ENCODE measurements at places on chromosomes 2 and 18.
A peak's percentile ranks its signal among the peaks of the same experiment; 100 is the strongest.

- peak; percentile 76 for DNase-seq
Measured at GRCh38 chr2:188787021-188787657, 187.0 kb upstream of the COL3A1 start.

DNA sequence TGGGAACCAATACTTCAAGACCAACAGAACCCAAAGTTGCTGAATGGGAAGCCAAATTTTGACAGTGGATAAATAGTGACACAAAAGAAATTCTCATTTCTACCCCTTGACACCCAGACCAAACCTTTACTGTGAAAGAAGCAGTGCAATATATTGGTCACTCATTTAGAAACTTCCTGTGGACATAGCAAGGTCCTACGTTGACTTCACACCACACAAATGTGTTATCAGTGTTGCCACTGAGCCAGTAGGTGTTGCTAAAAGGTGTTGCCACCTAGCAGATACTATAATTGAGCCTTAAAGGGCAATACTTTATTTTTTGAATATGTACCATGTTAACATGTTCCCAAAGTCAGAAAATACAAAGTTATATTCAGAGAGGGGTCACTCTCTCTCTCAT lies 1008.9 kb upstream of the CDH2 start:
- DNase-seq, result no peak

DNA sequence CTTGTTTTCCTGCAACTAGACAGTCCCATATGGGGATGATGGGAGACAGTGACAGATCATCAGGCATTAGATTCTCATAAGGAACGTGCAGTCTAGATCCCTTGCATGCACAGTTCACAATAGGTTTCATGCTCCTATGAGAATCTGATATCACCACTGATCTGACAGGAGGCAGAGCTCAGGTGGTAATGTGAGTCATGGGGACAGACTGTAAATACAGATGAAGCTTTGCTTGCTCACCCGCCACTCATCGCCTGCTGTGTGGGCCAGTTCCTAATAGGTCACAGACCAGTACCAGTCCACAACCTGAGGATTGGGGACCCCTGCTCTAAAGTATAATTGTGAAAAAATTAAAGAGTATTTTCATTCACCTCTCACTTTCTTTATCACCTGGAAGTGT lies 23.6 kb upstream of the RAB1A start:
- DNase-seq, result no peak

GRCh38 chr2:100126201-100126600 lies 16.2 kb downstream of the AFF3 start:
- no peak for DNase-seq

GRCh38 chr2:47842846-47843245 lies 59.9 kb downstream of the MSH6 start:
- DNase-seq, result no peak

- no peak for DNase-seq
Measured at GRCh38 chr2:224847381-224847780, 131.2 kb upstream of the CCDC195 start.

DNA sequence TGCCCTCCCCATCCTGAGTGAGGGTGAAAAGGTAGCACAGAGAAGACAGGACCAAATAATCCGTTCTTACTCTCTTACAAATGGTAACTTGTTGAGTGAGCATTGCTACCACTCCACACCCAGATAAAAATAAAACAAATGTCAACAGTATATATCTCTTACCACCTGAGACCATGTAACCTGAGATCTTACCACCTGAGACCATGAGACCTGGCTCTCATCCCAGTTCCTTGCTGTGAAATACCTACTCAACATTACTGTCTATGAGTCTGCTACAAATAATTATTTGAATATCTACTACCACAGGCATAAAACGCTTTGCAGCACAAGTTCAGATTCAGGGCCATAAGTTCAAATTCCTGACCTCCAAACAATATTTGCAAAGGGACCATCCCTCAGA lies 234.7 kb downstream of the C1D start:
- DNase-seq, result no peak

- no peak for DNase-seq
Measured at GRCh38 chr2:230471074-230471473, 55.1 kb downstream of the SP100 start.
